SK-N-SH treated with all-trans-retinoic acid at 6 μM for 48 hours (cell line): ENCODE measurements at places on chromosomes 7 and 10.

GRCh38 chr7:21624320-21624719 is 81.5 kb downstream of the DNAH11 start:
- no peak for ATAC-seq

DNA sequence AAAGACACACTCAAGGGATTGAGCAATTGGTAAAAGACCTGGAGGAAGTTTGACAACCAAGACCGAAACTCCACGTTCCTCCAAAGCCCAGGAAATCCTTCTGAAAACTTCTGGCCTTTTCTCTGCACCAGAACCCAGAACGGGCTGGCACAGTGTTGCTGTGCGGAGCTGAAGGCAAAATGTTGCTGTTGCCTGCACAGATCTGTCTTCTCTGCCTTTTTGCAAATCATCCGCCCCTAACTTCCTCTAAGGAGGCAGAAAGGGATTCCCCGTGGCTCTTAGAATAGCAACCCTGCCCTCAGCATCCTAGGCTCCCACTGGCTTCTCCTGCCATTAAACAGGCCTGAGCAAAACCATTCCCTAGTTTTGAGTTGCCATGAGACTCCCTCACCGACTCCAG is 44.9 kb downstream of the FIGNL1 start:
- no peak for ATAC-seq

DNA sequence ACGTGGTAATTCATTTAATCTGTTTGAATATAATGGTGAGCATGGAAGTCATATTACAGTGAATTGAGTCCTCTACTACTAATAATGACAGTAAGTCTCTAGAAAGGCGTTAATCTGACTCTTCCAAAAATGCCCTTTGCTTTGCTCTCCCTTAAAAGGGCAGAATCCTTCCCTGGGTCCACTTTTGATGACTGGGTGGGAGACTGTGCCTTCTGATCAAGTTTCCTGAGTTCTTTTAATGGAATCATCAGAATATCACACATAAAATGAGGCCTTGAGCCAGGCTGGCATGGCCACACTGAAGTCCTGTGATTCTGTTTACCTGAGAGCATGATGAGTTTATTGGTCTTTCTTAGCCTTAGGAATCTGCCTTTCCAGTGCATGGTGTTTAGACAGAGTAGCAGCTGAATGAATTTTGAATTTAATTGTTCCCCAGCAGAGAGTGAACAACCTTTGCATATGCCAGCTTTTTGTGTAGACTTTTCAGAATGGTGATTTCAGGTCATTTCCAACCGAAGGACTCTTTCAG is 33.3 kb downstream of the PAPSS2 start:
- ATAC-seq = no peak

- ATAC-seq = no peak
These were observed 165.6 kb upstream of the PRR15 start for GRCh38 chr7:29398011-29398410.

DNA sequence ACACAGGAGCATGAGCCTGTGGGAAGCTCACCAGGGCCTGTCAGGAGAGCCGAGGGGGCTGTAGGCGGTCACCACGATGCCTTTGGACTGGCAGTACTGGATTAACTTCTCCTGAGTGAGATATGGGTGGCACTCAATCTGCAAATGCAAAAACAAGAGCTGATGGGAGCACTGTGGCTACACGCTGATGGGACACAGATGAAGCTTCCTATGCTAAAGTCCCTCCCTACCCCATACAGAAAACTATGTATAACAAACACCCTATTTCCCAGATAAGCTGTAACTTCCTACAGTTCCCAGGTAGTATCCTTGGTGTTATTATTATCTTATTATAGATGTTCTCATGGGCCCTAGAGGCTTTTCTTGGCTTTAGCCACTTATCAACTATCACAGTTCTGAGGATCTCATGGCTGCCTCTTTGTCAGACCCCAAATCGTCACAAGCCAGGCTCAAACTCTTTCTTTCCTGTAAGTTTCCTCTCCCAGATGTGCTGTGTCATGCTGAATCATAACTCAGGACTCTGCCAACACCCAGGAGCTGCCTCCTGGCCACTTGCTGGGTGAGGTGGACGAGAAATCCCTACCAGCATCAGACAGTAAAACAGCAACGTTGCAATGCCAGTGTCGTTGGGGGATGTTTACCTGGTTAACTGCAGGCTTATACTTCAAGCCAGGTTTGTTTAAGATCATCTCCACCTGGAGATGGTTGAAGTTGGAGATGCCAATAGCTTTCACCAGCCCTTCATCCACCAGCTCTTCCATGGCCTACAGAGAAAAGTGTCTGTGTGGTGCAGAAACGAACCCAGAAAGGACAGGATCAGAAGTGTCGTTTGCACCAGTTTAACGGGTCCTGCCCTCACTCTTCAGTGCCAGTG is 10.3 kb downstream of the AKR1B1 start:
- peak; percentile 41 for ATAC-seq

DNA sequence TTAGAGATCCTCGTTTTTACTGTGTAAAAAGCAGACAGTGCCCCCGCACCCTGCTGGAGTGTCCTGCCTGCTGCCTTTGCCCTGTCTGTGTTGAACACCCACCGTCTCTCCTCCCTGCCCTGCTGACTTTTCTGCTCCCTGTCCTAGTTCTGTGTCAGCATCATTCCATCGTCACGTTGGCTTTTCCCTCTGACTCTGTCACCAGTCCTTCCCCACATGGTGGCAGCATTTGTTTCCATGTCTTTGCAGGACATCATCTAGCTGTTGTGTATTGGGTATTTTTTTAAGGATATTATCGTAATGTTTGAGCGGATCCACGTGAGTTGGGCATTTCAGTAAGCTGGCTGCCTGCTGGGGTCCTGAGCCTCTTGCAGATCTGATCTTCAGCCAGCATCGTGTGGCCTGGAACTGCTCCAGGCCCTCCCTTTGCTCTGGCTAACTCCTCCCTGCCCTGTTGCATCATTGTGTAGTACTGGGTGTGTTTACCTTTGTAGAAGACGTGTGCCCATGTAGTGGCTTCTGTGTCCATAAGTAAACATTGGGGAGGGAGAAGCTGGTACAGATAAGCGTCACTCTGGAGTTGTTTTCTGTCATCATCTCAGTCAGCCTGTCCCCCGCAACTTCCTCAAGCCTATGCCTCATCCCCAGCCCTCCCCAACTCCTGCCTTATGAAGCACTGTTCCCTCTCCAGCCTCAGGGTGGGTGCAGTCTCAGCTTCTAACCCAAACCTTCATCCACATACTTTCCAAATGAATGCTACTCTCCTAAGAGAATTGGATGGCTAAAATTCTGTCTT is 44.3 kb downstream of the TRRAP start:
- ATAC-seq = no peak

- no peak for ATAC-seq
These were observed 6.8 kb upstream of the HIPK2 start for GRCh38 chr7:139784648-139785047.

DNA sequence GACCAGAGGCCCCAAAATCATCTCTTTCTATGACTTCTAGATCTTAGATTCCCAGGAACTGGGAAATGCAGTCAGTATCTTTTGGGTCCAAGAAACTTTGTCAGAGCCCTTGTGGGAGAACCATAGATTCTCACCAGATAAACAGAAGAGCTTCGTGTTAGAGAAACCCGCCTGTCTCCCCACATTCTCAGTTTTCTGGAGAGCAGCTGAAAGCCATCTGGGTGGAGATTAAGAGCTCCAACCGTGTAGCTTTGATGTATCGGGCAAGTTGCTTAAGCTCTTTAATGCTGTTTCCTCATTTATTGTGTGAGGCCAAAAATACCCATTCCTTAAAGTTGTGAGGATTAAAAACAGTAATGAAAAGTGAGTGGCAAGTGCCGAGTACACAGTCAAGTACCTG is 107.6 kb downstream of the WDR37 start:
- ATAC-seq = no peak

DNA sequence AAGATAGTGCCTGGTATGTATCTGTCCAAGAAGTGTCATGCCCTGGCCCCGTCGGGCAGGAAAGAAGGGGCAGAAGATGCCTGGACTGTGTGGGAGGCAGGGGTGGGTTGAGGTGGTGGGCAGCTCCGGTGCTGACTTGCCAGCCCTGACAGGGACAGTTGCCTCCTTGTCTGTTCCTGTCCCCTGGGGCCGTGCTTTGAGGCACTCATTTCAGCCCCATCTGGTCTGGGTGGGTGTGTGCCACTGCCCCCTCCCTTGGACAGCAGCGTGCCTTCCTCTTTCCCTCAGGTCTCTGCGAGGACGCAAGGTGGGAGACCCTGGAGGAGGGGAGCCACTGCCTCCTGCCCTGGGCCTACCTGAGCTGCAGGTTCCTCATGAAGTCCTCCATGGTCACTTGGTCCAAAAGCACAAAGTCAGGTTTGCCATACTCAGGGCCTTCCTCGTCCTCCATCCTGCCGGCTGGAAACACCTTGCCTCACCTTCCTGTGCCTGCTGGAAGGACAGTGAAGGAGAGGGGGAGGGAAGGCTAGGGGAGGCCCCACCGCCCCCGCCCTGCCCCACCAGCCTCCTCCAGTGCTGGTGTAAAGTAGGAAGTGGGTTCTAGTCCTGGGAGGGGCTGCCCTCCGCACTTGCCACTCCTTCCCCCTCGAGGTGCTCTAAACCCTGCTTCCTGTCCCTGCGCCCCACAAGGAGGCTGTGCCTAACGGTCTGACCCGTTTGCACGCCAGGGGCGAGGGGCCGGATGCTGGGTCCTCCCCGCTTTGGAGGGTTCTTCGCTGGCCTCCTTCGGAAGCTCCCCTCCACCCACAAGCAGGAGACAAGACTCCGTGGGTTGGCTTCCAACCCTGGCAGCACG is at the start of gene MYO1G:
Gene MYO1G, minus strand, starts transcription at position 505 of the 856 bp plus-strand sequence. Its CDS starts 54 bp downstream, at position 451.
- no peak for ATAC-seq

DNA sequence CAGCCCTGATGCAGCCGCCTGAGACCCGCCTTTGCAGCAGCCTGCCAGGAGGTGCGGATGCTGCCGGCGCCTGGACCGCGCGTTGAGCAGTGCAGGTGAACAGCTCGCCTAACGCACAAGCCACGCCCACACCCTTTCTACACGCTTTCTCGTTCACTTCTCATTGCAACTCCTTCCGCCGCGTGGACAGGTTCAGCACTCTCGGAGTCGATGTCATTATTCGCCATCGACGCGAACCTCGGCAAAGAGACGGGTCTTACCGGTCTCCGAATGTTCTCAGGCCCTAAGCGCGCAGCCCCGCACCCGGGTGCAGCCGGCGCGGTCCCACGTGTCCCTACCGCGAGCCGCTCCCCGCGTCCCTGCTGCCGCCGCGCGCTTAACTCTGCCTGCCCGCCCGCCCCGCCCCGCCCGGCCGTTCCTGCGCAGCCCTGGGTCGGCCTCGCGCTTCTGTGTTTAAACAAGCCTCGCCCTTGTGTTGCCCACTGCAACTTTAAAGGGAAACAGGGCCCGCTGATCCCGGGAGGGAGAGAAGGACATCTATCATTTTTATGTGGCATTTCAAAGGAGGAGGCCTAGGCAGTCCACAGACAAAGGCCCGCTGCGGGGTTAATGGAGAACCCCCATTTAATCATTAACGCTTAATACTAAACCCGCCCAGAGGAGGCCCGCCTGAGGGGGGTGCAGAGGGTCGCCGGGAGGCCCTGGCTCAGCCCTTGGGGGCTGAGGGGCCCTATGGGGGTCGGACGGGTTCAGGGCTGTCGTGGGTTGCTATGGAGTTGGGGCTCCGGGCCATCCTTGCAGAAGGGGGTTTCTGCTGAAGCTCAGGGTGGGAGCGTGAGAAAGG is 128.5 kb downstream of the WDR11 start:
- ATAC-seq = no peak

- no peak for ATAC-seq
These were observed 2.1 kb downstream of the NPC1L1 start for GRCh38 chr7:44538798-44539668.

- no peak for ATAC-seq
These were observed 54.4 kb upstream of the TMEM72 start for GRCh38 chr10:44856696-44857095.

DNA sequence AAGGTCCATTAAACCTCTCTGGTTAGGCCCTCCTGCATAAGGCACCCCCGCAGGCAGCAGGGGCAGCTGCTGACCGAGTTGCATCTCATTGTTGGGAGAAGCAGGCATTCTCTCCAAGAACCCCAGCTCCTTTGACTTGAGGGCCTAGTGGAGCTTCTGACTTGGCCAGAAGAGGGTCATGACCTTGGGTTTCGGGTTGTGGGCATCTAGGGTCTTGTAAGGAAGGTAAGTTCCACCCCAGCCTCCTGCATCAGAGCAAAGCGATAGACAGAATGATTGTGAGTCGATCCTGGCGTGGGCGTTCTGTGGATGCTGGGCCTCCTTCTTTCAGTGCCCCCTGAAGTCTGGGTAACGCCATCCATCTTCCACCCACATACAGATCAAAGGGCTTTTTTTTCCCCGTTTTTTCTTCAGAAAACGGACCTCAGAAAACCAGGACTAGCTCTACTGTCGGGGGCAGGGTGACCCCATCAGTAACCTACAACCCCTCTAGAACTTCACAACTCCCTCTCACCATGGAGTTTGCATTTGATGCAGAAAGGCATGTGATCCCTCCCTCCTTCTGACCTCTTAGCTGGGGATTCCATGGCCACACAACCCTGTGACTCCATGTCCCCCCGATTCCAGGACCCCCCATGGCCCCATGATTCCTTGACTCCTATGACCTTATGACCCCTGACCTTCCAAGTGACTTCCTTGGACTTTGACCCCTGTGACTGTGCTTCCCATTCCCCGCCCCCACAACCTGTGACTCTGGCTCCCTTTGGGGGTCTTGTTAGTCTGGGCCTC is 3.0 kb downstream of the SEMA4G start:
- no peak for ATAC-seq

DNA sequence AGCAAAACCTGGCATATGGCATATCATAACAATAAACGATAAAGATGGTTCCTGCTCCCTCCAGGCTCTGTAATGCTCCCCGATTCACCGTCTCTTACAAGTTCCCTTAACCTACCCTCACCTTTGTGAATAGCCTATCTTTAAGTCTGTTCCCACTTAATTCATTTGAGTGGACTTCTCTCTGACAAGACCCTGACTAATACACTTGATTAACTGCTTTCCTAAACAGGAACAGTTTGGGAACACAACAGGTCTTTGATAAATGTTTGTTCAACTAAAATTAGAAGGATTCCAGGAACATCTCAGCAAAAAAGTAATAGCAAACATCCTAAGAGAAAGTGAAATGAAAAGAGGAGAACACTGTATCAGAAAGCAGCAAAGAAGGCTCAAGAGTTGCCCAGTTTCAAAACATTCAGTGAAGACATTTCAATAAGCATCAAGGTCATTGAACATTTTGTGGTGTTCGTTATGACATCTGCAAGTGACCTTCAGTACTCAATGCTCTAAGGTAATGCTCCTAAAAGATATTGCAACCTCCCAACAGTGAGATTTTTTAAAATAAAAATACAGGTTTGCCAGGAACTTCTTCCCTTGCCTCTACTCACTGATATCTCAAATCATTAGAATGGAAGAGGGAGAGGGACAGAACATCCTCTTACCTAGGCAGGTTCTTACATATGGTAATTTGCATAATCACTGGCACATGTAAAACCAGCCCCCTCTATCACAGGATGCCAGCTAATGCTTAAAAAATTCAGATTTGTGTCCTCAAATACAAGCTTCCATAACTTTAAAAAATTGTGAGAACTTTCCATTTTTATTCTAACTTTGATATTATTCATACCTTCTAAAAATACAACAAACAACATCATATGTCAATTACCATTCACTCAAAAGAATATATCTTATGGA is 11.4 kb upstream of the ARHGAP12 start:
- ATAC-seq = peak; percentile 22

- peak; percentile 28; the same call in 1 of the 3 replicates for ATAC-seq
These were observed 39.4 kb upstream of the ZNF488 start for GRCh38 chr10:47423476-47423875.
